H7 (cell line): ENCODE measurements at places on chromosomes 16 and 17. TPM values are rescaled to one million over a fixed set of nuclear protein-coding genes. Genes with fewer than 3 reads are reported as not detected.

The KCNJ18 gene
- total RNA-seq = not detected in 2 replicates

The GDPD3 gene
- total RNA-seq = 0.31 and 1.8 TPM in 2 replicates

The IL32 gene
- 7.9 and 9.9 TPM in 2 replicates for total RNA-seq

The DUSP14 gene
- 30.7 and 31.9 TPM in 2 replicates for total RNA-seq

The HOXB13 gene
- total RNA-seq = 7.9 and 11.1 TPM in 2 replicates

The CCL7 gene
- not detected in 2 replicates for total RNA-seq

- no peak for DNase-seq
These were observed 24.4 kb downstream of the CNTROB start for GRCh38 chr17:7956228-7956965.

The MYL11 gene
- 3.4 TPM in 1 of 2 replicates, not detected in the other for total RNA-seq

The NDE1 gene
- 28.7 and 34.5 TPM in 2 replicates for total RNA-seq

DNA sequence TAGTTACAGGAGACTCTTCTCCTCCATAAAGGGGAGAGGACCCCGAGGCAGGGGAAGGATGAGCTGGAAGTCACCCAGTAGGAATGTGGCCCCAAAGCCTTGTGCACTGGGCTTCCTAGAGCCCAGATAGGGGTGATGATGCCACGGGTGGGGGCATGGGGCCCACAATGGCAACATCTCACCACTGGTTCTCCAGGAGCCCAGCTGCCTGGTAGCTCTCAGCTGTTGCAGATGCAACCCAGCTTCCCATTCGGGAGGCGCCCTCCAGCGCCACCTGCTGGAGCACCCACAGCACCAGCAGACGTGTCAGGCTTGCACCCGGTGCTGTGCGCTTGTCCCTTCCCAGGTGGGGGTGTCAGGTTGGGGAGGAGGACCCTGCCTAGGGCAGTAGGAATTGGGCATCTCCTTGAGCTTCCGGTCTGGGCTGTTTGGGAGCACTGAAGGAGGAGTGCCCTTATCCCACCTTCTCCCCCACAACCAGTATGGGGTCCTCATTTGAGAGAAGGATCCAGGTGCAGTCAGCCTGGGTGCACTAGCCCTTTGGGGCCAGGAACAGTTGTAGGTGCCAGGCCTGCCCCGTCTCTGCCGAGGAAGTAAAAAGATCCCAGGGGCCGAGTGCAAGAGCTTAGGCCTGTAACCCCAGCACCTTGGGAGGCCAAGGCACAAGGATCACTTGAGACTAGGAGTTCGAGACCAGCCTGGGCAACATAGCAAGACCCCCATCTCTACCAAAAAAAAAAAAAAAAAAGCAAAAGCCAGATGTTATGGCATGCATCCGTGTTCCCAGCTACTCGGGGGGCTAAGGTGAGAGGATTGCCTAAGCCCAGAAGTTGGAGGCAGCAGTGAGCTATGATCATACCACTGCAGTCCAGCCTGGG, 14.4 kb downstream of the CDIPT start:
- DNase-seq = peak; percentile 89

- DNase-seq = no peak
These were observed 1.3 kb upstream of the CES3 start for GRCh38 chr16:66959704-66960161.

GRCh38 chr16:84633622-84634021, 14.7 kb upstream of the KLHL36 start:
- DNase-seq = no peak

The ZP2 gene
- not detected in 2 replicates for total RNA-seq

DNA sequence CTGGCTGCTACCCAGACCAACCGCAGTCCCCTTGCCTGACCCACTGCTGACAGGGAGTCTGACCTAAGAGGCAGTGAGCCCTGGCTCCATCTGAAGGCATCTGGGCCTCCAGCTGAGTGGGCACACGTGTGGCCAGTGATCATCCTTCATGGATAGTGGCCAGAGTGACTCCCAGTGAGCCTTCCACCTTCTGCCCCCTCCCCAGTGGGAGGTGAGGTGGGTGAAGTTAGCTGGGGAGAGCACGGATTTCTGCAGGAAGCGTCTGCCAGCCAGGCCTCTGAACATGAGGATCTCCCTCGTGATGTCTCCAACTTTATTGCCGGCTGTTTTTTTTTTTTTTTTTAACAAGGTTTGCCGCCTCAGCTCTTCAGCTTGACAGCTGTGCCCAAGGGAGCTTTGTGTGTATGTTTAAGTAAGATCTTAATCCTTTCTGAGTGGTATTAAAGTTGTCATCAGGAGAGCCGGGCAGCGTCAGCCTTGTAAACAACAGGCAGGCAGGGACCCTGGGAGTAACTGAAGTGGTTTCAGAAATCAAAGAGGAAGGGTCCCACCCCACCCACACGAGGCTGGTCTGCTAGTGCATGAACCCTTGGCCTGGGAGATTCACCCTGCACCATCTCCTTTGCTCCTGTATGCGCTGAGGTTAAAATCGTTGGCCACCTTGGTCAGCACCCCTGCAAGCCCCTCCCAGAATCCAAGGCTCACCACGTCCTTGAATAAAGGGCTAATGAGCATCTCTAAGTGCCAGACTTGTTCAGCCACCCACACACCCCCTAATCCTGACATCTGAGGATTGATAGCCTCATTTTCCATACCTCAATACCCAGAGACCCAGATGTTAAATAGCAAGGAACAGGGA, 33.3 kb downstream of the RHBDL3 start:
- DNase-seq = no peak

GRCh38 chr17:75688209-75688825, 21.2 kb downstream of the SAP30BP start:
- no peak for DNase-seq

The SDR42E1 gene
- 0.10 TPM in 1 of 2 replicates, not detected in the other for total RNA-seq

The RIPOR1 gene
- 8.5 and 9.5 TPM in 2 replicates for total RNA-seq

DNA sequence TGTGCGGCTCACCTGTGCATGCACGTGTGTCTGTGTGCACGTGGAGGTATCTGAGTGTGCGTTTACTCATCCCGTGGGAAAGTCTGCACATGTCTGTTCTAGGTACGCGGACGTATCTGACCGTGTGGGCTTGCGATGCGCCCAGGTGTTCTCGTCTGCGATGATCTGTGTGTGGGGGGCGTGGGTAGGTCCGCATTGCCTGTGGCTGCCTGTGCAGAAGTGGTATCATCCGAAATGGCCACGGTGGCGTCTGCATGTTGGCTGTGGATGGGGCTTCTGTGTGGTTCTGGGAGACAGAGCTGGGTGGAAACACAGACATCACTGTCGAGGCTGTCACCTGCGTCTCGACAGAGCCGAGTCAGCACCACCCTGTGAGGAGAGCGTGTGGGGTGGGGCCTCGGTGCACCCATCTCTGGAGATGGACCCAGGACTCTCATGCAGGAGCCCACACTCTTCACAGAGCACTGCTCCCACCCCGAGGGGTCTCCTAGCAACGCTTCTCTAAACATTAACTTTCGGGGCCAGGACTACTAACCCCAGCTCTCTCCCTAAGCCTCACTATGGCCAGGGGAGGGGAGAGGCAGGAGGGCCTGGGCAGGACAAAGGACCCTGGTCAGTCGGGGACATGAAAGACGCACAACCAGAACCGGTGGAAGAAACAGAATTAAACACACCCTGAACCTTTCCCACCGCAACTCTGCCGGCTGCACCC, 8.4 kb downstream of the DPEP1 start:
- no peak for DNase-seq

GRCh38 chr16:1485847-1486496, 2.8 kb downstream of the PTX4 start:
- no peak for DNase-seq
